ENCODE measurements at places on chromosomes 4 and X. TPM values are rescaled to one million over a fixed set of nuclear protein-coding genes. Genes with fewer than 3 reads are reported as not detected.

DNA sequence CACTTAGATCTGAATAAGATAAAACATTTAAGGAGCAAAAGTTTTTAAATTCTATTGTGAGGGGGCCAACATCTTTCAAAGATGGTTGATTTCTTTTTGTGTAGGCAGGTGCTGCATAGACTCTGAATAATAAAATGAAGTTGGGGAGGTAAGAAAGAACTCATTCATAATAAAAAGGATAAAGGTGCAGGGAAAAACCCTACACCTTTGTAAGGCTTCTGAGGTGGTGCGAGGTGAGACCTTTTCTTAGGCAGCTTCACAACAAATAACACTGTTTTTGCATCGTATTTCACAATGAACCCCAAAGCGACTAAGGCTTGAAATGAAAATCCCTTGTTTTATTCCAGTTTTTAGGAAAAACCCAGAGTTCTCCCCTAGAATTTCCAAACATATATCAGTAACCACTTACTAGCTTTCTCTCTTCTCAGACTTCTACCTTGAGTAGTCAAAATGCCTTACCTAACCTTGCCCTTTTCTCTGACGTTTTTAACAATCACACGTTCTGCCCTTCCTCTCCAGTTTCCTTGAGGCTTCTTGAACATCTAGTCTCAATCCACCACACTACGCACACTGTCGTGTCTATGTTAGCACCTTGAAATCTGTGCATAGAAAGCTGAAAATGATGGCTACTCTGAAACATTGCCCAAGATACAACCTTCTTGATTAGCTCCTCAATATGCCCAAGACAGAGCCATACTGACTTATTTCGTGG lies 30.2 kb downstream of the MAML3 start:
- no peak for DNase-seq
- no peak overlapping the region for H3K27ac ChIP-seq
- no peaks in the 10 kb centered on the region for H3K27me3 ChIP-seq
- no peaks in the 10 kb centered on the region for H3K36me3 ChIP-seq
- no peak overlapping the region for H3K4me3 ChIP-seq

- H3K27ac ChIP-seq, result no peak overlapping the region
- H3K4me3 ChIP-seq, result no peak overlapping the region
- H3K36me3 ChIP-seq, result no peaks in the 10 kb centered on the region
Measured at GRCh38 chr4:122762520-122762919, 30.0 kb downstream of the BBS12 start.

APELA gene
- 0.14 TPM for total RNA-seq

DNA sequence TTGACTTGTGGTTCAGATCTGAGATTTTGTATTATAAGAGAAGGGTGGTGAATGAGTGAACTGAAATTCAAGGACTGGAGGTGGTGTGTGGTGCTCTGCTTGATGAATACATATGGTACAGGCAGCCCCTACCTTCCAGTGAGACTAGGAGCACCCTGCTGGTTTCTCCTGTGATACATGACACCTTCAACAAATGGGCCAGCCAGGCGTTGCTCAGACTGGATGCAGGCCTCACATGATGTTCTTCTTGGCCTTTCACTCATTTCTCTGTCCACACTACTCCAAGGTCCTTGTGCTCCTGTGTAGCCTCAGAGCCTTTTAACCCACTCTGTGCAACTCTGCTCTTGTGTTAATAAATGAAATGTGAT lies 67.2 kb downstream of the FNIP2 start:
- no peaks in the 10 kb centered on the region for H3K4me1 ChIP-seq
- no peaks in the 10 kb centered on the region for H3K27me3 ChIP-seq
- H3K36me3 ChIP-seq, result peaks cover 5% of the 10 kb centered on the region
- DNase-seq, result no peak

DNA sequence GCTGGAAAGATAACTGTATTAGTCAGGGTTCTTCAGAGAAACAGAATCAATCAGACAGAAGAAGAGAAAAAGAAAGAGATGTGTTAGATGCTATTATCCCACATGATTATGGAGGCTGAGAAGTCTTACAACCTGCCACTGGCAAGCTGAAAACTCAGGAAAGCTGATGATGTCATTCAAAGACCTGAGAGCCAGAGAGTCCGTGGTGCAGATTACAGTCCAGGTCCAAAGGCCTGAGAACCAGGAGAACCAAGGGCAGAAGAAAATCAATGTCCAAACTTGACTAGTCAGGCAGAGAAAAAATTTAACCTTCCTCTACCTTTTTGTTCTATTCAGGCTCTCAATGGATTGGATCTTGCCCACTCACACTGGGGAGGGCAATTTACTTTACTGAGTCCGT lies 172.5 kb downstream of the QDPR start:
- no peak overlapping the region for H3K4me3 ChIP-seq
- H3K4me1 ChIP-seq, result peaks cover 3% of the 10 kb centered on the region
- H3K27me3 ChIP-seq, result no peaks in the 10 kb centered on the region
- no peak overlapping the region for H3K27ac ChIP-seq
- DNase-seq, result no peak

SMIM10L2A gene
- total RNA-seq, result 0.52 TPM
